ENCODE measurements at places on chromosomes 4 and X. TPM values are rescaled to one million over a fixed set of nuclear protein-coding genes. Genes with fewer than 3 reads are reported as not detected.

TNIP3 gene
- not detected for total RNA-seq

GRCh38 chrX:116239944-116240840 is 69.6 kb downstream of the AGTR2 start:
- DNase-seq, result no peak

GRCh38 chr4:186297013-186297645 is 31.1 kb downstream of the F11 start:
- no peak for DNase-seq

NHSL2 gene
- 20.2 TPM for total RNA-seq

GRCh38 chr4:113474017-113474416 is 287.5 kb downstream of the CAMK2D start:
- DNase-seq, result no peak

- DNase-seq, result no peak
These were observed 336.6 kb upstream of the MAD2L1 start for GRCh38 chr4:120403296-120403695.

GRCh38 chrX:15714529-15714928 is 23.5 kb upstream of the CA5B start:
- no peak for DNase-seq

DNA sequence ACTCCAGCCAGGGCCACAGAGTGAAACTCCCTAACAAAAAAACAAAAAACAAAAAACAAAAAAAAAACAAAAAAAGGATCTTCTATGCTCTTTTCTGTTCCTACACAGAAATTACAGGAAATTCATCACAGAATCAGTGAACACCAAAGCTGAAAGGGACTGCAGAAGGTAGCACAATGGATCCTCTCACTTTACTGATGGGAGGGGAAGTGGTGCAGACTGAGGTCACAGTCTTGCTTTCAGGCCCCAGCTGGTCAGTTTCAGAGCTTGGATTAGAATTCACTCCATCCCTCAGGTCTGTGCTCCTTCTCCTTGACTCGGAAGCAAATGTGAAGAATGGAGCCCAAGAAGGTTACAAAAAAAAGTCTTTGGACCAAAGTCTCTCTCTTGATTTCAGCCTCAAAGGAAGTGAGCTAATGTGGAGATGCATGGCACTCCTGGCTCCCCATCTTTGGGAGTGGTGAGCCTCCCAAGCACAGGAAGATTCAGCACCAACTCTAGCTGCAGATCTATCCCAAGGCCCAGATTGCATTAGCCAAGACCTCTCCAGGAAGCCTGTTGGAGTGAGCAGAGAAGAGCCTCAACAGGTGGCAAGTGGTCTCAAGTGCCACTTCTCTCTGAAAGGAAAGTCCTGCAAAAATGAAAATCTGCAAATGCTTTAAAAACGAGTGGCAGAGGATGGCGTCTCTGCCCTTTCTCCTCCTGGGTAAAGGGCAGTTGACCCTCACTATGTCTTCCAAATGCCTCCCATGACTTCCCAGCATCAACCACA is 176.0 kb downstream of the MAML3 start:
- no peak for DNase-seq

GRCh38 chrX:20266810-20267606 is at the start of gene RPS6KA3:
TSS of gene RPS6KA3 (minus strand) at chrX:20266909. CDS start at chrX:20266632, 277 bp downstream.
- DNase-seq, result peak; percentile 73

CACNA1F gene
- 0.32 TPM for total RNA-seq

SH3D19 gene
- 226 TPM for total RNA-seq

CFP gene
- 7.4 TPM for total RNA-seq

- no peak for DNase-seq
These were observed 126.7 kb upstream of the TSPAN5 start for GRCh38 chr4:98784947-98785706.

- DNase-seq, result no peak
These were observed 114.4 kb downstream of the FRAS1 start for GRCh38 chr4:78171482-78171881.

GRCh38 chrX:133838761-133839676 is 146.4 kb downstream of the GPC3 start:
- no peak for DNase-seq

GRCh38 chr4:128668566-128668965 is 140.9 kb upstream of the JADE1 start:
- no peak for DNase-seq

ZNF330 gene
- 48.5 TPM for total RNA-seq

- DNase-seq, result no peak
These were observed 39.8 kb upstream of the ATOH1 start for GRCh38 chr4:93788712-93789111.

CXCL3 gene
- total RNA-seq, result 26.9 TPM

GRCh38 chrX:63959975-63960374 is 175.0 kb upstream of the ARHGEF9 start:
- no peak for DNase-seq

- peak; percentile 73 for DNase-seq
These were observed 452 bp upstream of the GK start for GRCh38 chrX:30652527-30653414.

DNA sequence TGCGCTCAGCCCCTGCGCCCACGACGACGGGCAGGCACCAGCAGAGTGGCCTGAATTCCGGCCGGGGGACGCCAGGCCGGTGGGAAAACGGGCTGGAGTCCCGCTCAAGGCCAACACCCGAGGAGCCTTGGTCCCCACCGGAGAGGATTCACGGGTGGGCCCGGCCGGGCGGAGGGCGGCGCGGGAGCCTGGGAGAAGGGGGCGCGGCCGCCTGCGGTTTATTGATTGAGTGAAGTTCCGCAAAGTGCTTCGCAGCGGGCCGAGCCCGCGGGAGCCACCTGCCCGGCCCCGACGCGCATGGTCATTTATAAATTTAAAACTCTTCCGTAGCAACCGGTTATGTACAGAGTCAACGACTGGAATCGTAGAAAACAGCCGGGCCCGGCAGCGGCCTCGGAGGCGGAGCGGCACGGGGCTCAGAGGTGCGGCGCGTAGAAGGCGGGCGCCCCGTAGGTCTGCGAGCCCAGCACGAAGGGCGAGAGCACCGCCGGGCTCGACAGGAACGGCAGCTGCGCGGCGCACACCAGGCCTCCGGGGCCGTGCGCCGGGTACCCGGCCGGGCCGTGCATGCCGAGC is 3.6 kb downstream of the NKX1-1 start:
- DNase-seq, result no peak

MAGEB1 gene
- total RNA-seq, result not detected

RS1 gene
- not detected for total RNA-seq

DNA sequence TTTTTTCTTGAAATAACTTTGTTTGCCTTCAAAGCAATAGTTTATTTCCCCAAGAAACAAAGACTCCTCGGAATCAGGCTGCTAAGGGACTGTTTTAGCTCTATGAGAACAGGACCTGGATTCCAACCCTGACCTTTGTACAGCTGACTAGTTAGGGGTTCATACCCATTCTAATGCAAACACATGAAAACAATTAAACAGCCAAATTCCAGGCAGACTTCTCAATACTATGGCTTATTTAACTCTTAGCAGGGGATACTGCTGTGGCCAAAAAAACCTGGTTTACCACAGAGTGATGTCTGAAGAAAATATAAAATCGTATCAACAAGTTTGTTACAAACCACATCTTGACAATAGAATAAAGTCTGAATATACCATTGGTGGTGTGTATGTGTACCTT is 129.6 kb upstream of the INTU start:
- DNase-seq, result no peak

DNA sequence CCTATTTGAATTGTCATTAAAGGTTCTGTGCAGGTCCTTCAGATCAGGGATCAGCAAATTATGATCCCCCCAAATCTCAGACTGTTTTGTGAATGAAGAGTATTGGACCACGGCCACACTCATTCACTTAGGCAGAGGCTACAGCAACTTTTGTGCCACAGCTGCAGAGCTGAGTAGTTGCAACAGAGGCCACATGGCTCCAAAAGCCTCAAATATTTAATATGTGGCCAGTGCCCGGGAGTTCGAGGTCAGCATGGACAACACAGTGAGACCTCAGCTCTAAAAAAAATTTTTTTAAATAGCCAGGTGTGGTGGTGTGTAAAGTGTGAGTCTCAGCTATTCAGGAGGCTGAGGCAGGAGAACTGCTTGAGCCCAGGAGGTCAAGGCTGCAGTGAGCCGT is 100.7 kb downstream of the NSUN7 start:
- no peak for DNase-seq

CXCL8 gene
- total RNA-seq, result 6.0 TPM

DNA sequence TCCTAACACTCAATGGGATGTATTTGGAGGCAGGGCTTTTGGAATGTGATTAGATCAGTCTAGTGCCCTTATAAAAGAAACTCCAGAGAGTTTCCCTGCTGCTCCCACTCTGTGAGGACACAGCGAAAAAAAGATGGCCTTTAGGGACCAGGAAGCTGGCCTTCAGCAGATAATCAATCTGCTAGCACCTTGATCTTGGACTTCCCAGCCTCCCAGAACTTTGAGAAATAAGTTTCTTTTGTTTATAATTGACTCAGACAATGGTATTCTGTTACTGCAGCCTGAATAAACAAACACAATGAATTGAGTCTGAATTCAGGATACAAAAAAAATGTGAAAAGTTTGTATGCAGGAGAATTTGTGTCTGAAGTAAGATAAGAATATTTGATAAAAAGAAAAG is 842.1 kb downstream of the FSTL5 start:
- no peak for DNase-seq

DNA sequence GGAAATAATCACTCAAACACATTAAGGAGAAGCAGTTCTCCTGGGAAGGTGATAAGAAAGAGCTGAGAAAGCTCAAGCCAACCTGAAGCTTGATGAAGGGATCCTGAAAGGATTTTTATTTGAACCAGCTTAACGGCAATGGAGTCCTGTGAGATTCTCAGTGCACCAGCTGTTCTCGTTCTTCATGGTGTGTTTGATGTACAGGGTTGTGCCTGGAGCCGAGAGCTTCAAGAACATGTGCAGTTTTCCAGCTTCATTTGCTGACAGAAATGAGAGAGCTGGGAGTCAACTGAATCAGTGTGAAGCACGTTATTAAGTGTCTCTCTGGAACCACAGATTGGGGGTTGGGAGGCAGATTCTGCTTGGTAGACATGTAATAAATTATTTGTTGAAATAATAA is 115.7 kb downstream of the ANKRD50 start:
- DNase-seq, result no peak

GRCh38 chr4:184154199-184154598 is 63.5 kb downstream of the ENPP6 start:
- DNase-seq, result no peak

DNA sequence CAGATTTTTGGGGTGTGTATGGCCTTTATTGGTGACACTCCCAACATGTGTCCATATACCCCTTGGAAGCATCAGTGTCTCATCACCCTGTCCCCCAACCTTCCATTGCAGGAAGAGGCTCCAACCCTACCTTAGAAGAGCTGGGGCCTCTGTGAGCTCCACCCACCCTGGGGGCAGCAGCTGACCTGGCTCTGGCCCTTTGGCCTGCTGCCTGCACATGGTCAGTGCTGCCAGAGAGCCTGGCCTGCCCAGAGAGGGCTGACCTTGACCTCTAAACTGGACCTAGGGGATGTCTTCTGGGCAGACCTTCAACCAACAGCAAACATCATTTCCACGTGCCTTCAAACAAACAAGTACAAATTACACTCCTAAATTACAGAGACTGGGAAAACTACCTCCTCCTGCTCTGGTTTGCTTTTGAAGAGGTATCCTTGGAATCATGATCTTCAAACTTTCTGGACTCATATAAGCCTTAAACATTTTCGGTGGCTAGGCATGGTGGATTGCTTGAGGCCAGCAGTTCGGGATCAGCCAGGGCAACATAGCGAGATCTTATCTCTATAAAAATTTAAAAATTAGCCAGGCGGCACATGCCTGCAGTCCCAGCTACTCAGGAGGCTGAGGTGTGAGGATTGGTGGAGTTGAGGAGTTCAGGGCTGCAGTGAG is 27.3 kb upstream of the KIAA0232 start:
- DNase-seq, result no peak

DDX60 gene
- 9.2 TPM for total RNA-seq

PLXNB3 gene
- 9.1 TPM for total RNA-seq

DNA sequence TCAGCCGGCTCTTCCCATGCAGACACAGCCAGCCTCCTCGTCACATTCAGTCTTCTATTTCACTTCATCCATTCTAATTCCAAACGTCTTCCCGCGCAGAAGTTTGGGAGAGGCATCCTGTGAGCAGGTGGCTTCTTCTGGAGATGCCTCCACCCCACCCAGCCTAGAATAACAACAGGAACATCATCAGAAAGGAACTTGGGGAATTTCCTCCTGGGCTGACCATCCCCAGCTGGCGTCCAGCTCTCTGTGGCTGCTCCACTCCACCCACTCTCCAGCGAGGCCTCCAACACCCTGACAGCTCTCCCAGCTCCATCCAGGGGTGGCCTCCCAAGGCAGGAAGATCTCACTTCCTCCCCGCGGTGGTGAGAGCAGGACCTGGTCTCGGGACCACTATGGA is 5.5 kb upstream of the C4orf50 start:
- no peak for DNase-seq

GRCh38 chr4:1215141-1216075 is 33.5 kb downstream of the CTBP1 start:
- DNase-seq, result no peak

- no peak for DNase-seq
These were observed 355.1 kb upstream of the PABPC5 start for GRCh38 chrX:91079342-91080114.

MAGEA9B gene
- not detected for total RNA-seq

DNA sequence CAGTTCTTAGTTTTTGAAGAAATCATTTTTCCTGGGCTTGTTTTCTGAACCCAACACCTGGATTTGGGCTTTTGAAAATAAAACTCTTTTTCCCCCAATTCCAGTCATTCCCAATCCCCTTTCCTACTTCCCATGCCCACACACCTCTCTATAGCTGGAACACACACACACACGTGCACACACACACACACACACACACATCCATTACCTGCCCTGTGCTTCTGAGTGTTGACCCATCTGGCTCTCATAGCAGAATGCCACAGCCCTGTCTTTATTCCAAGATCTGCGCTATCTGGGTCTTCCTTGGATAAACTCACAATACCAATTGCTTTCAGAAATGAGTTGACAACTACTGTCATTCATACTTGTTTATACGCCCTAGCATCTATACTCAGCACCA is 54.9 kb upstream of the C4orf54 start:
- DNase-seq, result no peak

GRCh38 chrX:36534900-36535299 is 473.3 kb upstream of the FAM47C start:
- DNase-seq, result no peak

IL15 gene
- total RNA-seq, result 5.6 TPM

XAGE1A gene
- not detected for total RNA-seq

SRD5A3 gene
- 15.9 TPM for total RNA-seq

DNA sequence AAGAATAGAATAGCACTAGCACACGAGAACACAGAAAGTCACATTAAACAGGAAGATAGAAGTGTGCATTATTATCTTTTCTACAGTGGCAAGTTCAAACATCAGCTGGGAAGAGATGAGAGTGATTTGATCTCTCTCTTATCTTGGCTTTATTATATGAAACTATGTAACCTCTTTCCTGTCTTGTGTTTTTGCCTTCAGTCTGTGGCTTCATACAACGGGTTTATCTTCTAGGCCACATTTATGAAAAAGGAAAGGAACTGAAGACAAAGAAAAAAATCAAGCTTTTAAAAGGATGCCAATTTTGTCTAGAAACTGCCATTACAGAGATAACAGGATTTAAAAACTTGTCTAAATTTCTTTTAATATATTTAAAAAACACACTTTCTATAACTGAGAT is 983.6 kb downstream of the RPA4 start:
- DNase-seq, result no peak

- no peak for DNase-seq
These were observed 32.7 kb downstream of the NFKB1 start for GRCh38 chr4:102533904-102534303.

GRCh38 chrX:118039591-118039990 is 77.0 kb downstream of the KLHL13 start:
- DNase-seq, result no peak
